Right atrium auricular region (tissue), 2 donors: ENCODE measurements at places on chromosomes 3 and 15. TPM values are rescaled to one million over a fixed set of nuclear protein-coding genes. Genes with fewer than 3 reads are reported as not detected.
A peak's percentile ranks its signal among the peaks of the same experiment; 100 is the strongest.

TMEM45A gene
- 13.5 TPM for total RNA-seq

KCNMB3 gene
- 1.1 TPM for total RNA-seq

FBXO40 gene
- total RNA-seq, result 81.6 TPM

TGM5 gene
- 0.15 TPM for total RNA-seq

DNA sequence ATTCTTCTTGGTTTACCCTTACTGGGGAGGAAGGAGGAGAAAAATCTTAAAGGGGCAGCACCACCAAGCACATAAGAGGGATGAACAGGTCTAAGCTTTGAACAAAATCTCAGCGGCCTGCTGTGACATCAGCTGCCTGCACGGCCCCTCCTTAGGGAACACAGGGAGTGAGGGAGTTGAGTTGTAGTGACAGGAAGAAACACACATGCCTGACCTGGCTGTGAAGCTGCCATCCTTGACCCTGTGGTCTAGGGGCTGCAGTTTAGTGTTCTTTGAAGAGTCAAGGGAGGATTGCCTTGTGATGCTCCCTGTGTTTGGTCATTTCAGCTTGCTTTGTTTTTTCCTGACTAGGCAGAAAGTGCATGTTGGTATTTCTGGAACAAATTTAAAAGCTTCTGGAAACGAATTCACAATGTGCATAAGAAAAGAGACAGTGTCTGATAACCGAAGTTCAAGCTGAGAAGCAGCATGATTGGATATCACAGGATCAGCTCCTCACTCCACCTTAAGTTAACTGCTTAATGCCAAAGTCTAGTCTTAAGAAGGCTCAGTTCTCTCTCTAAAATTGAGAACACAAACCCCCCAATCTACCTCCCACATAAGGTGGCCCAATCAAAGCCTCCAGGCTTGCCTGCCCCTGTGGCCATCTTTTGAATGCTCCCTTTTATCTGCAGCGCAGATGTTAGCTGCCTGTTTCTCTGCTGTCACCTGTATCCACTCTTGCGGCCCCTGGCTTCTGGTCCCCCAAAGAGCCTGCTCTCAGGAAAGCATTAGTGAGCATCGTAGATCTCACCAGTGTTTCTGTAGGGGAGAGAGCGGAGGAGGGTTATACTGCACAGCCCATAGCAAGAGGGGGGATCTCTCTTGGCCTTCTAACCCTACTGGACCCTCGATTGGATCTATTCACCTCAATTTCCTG is 82.2 kb downstream of the SCN11A start:
- DNase-seq, result no peak
- H3K27me3 ChIP-seq, result no peaks in the 10 kb centered on the region
- H3K36me3 ChIP-seq, result no peaks in the 10 kb centered on the region
- H3K4me1 ChIP-seq, result peaks cover 5% of the 10 kb centered on the region
- no peak overlapping the region for H3K27ac ChIP-seq
- no peak overlapping the region for H3K4me3 ChIP-seq

DNA sequence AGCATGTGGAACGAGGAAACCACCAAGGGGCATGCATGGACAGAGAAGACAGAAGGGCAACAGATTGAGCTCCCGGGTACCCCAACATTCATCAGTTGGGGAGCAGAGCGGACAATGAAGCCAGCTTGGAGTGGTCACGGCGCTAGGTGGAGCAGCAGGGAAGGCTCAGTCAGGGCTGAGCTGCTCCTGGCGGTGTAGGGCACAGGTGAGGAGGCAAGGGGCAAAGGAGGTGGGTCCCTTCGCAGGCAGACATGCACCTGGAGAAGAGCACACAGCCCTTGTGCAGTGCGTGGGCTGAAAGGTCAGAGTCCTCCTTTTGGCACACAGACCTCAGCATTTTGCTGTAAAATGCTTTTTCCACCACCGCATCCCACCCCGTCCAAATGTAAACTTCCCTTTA is 90.0 kb upstream of the SLC6A6 start:
- no peaks in the 10 kb centered on the region for H3K27me3 ChIP-seq
- H3K4me1 ChIP-seq, result no peaks in the 10 kb centered on the region
- no peak overlapping the region for H3K27ac ChIP-seq
- no peaks in the 10 kb centered on the region for H3K36me3 ChIP-seq
- H3K4me3 ChIP-seq, result no peak overlapping the region

DNA sequence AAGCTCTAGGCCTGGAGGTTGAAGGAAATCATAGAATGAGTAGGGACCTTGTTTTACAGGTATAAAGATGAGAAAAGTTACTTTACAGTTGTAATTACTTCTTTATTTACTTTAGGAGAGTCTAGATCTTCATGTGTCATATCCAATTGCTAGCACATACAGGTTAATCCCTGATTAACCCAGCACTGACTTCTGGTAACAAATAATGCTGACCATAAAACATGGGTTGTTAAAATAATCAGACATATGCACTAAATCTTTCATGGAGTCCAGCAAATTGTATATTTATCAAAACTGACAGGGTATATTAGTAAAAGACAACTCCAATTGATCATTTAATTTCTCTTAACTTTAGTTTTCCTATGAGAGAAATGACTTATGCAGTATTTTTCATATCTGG is 245.2 kb downstream of the NFKBIZ start:
- H3K4me1 ChIP-seq, result peaks cover 13% of the 10 kb centered on the region
- no peak overlapping the region for H3K4me3 ChIP-seq
- H3K27me3 ChIP-seq, result no peaks in the 10 kb centered on the region
- no peak for DNase-seq
- no peak overlapping the region for H3K27ac ChIP-seq

- peak overlapping the region; percentile 56 for H3K4me3 ChIP-seq
- no peaks in the 10 kb centered on the region for H3K4me1 ChIP-seq
- H3K36me3 ChIP-seq, result no peaks in the 10 kb centered on the region
- H3K27me3 ChIP-seq, result no peaks in the 10 kb centered on the region
Observed at GRCh38 chr15:29968895-29969561, 113.7 kb upstream of the GOLGA8J start.

GRCh38 chr3:118098827-118099226 is 935.8 kb downstream of the IGSF11 start:
- no peaks in the 10 kb centered on the region for H3K27me3 ChIP-seq
- no peak for DNase-seq

DNA sequence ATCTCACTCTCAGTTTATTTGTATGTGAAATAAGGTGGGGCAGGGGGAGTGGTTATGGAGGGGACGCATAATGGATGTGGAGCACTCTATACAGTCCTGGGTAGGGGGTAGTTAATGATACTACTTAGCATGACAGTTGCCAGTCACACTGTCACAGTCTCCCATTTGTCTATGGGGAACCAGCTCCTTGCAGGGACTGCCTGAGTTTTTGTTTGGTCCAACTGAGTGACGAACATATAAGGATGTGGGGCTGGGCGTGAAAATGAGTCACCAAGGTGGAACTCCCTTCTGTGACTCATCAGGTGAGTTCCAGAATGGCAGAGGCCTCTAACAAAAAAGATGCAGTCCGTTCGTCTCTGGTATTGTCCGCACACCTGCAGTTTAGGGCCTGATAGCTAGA is 235.3 kb upstream of the ST8SIA2 start:
- H3K4me1 ChIP-seq, result no peaks in the 10 kb centered on the region
- H3K27me3 ChIP-seq, result no peaks in the 10 kb centered on the region
- DNase-seq, result no peak
- H3K36me3 ChIP-seq, result peaks cover 26% of the 10 kb centered on the region

- no peak overlapping the region for H3K4me3 ChIP-seq
- no peaks in the 10 kb centered on the region for H3K27me3 ChIP-seq
- no peak for DNase-seq
- no peaks in the 10 kb centered on the region for H3K36me3 ChIP-seq
Observed at GRCh38 chr3:81484520-81484919, 276.9 kb downstream of the GBE1 start.

DNA sequence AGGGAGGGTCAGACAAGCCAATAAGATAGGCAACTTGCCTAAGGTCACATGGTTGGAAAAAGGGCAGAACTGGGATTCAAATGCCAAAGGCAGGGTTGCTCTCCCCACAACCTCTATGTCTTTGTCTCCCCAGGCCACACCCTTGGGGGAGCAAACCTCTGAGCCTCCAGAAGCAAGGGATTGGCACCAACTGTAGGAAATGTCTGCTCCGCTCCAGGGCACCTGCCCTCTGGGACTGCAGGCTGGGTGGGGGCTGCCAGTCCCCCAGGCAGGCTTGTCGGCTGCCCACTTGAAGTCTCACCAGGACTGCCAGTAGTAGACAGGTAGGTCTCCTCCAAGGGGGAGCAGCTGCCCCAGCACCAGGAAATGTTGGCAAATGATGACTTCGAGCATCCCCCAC is 2.0 kb downstream of the FAM3D start:
- no peaks in the 10 kb centered on the region for H3K27me3 ChIP-seq
- DNase-seq, result no peak
- no peaks in the 10 kb centered on the region for H3K4me1 ChIP-seq
- no peak overlapping the region for H3K27ac ChIP-seq
- no peak overlapping the region for H3K4me3 ChIP-seq

GRCh38 chr3:171260466-171260865 is 199.7 kb downstream of the TNIK start:
- peaks cover 30% of the 10 kb centered on the region for H3K4me1 ChIP-seq
- H3K4me3 ChIP-seq, result no peak overlapping the region
- DNase-seq, result no peak
- no peak overlapping the region for H3K27ac ChIP-seq
- no peaks in the 10 kb centered on the region for H3K27me3 ChIP-seq
- no peaks in the 10 kb centered on the region for H3K36me3 ChIP-seq

GRCh38 chr3:147400111-147400510 is 6.2 kb downstream of the ZIC4 start:
- no peak overlapping the region for H3K27ac ChIP-seq
- no peak for DNase-seq
- no peaks in the 10 kb centered on the region for H3K36me3 ChIP-seq
- no peak overlapping the region for H3K4me3 ChIP-seq
- H3K27me3 ChIP-seq, result peaks cover 40% of the 10 kb centered on the region
- no peaks in the 10 kb centered on the region for H3K4me1 ChIP-seq

DNA sequence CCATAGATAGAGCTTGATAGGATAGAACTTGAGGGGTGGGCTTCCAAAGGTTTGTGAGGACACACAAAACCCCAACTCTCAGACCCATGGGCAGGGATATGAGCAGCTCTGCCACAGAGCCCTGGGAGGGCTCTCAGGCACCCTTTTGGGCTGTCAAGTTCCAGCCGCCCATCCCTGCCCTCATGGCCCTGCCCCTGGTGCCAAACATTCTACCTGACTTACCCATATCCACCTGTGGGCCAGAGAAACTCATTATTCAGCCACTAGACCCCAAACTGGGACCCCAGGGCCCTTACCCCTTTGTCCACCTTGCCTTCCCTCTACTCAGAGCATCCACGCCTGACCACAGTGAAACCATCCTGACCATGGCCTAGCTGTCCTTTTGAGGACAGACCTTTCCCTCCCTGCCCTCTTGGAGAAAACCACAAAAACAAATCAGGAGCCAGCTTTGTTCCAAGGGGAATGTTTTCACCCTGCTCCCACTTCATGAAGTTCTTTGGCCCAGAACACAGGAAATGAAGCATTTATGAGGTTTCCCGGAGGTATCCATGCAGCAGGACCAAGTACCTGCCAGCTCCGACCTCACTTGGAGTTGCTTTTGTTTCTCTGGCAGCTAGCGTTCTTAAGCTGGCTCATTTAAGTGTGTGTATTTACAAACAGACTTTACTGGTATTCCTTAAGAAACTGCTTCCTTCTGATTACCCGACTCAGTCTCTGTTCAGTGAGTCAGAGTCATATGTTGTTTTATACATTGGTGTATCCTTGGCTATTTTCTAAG is 34.2 kb upstream of the GALNT15 start:
- H3K4me1 ChIP-seq, result no peaks in the 10 kb centered on the region
- no peaks in the 10 kb centered on the region for H3K27me3 ChIP-seq
- peak; percentile 74 for DNase-seq
- no peaks in the 10 kb centered on the region for H3K36me3 ChIP-seq

DNA sequence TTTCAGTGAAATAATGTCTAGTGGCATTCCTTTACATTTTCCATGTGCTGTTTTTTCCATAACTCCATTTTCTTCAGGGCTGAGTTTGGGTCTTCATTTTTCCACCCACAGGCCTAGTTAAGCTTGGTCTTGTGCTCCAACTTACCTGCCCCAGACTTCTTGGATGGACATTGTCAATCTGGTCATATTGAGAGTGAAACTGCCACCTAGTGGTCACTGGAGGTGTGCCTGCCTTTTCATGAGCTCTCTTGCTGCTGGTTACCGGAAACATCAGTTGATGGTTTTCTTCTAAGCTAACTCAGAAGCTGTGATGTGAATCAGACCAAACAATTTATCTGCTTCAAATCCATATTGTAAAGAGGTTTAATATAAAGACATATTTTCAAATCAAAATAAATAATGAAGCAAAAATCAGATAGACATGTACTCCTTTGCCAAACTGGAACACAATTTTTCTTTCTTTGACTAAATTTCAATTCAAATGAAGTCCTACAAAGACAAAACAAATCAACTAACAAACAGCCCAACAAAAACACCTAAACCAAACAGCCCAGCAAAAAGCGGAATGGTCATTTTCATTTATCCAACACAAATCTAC is 135.1 kb upstream of the RASGRP1 start:
- H3K27me3 ChIP-seq, result no peaks in the 10 kb centered on the region
- no peaks in the 10 kb centered on the region for H3K36me3 ChIP-seq
- H3K27ac ChIP-seq, result no peak overlapping the region
- peak; percentile 69 for DNase-seq
- no peak overlapping the region for H3K4me3 ChIP-seq

GRCh38 chr15:90184119-90184785 is 16.9 kb upstream of the SEMA4B start:
- peak; percentile 93 for DNase-seq
- H3K27me3 ChIP-seq, result no peaks in the 10 kb centered on the region
- H3K27ac ChIP-seq, result peak overlapping the region; percentile 94

DNA sequence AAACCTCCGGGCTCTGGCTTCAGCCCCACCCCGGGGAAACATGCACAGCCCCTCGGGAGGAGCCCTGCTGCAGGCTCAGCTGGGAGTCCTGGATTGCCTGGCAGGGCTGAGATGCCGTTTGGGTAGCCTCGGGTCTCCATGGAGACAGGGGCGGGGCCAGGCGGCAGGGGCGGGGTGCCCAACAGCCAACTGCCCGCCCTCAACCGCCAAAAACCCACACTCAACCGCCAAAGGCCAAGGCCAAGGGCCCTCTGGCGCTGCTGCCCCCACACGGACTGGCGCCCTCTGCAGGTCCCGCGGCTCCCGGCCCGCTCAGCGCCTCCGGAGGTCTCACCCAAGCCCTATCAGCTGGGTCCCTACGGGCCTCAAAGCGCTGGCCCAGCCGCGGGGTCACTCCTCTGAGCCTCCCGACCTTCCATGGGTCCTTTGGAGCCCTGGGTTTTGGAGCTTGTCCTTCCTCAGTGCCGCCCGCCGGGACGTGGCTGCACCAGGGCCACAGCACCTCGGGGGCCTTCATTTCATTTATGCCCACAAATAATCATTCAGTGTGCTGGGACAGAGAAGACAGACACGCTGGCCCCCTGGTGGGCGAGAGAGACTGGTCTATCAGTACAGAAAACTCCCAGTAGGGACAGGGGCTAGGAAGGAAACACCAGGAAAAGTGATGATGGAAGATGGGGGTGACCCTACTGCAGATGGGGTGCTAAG is 33.5 kb upstream of the ACAD9 start:
- no peaks in the 10 kb centered on the region for H3K27me3 ChIP-seq
- H3K27ac ChIP-seq, result peak overlapping the region; percentile 89
- DNase-seq, result peak; percentile 82
- peaks cover 18% of the 10 kb centered on the region for H3K4me1 ChIP-seq

- no peak overlapping the region for H3K27ac ChIP-seq
- no peaks in the 10 kb centered on the region for H3K36me3 ChIP-seq
- no peaks in the 10 kb centered on the region for H3K27me3 ChIP-seq
- no peak overlapping the region for H3K4me3 ChIP-seq
Observed at GRCh38 chr3:46124216-46125177, 83.6 kb downstream of the CCR1 start.

GRCh38 chr3:192958219-192958872 is 40.7 kb upstream of the MB21D2 start:
- H3K27me3 ChIP-seq, result no peaks in the 10 kb centered on the region
- no peaks in the 10 kb centered on the region for H3K4me1 ChIP-seq
- no peaks in the 10 kb centered on the region for H3K36me3 ChIP-seq

- H3K27me3 ChIP-seq, result no peaks in the 10 kb centered on the region
- H3K27ac ChIP-seq, result no peak overlapping the region
- H3K4me1 ChIP-seq, result no peaks in the 10 kb centered on the region
- no peaks in the 10 kb centered on the region for H3K36me3 ChIP-seq
Observed at GRCh38 chr3:99808163-99808794, 9.4 kb upstream of the CMSS1 start.
